ENCODE measurements at places on chromosomes 12 and 14.
A peak's percentile ranks its signal among the peaks of the same experiment; 100 is the strongest.

DNA sequence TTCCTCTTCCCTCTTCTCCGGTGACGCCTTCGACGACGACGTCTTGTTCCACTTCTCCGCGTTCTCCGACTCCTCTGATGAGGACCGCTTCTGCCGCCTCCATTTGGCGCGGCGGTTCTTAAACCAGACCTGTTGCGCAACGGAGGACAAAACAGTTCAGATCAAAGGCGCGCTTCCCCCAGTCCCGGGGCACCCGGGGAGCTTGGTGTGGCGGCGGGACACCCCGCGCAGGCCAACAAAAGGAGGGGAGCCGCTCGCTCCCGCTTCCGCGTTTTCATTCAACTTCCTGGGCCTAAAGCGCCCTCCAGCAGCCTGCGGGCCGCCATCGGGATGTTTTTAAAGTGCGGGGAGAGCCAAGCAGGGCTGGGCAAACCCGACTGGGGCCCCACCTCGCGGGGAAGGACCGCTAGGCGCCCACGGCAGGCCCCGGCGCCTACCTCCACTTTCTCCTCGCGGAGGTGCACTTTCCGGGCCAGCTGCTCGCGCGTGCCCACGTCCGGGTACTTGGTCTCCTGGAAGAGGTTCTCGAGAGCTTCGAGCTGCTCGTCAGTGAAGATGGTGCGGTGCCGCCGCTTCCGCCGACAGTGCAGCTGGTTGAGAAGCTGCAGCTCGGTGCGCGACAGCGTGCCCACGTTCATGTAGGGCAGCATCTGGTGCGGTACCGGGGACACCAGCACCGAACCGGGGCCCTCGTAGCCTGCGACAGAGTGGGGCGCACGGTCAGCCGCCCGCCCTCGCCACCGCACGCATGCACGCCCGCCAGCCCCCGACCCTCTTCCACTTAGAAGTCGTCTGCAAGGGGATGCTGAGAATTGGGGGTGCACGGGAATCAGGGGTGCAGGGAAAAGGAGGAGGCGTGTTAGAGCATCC, 1.2 kb downstream of the GSC start:
- no peak for DNase-seq
- peak overlapping the region; percentile 84 for H3K4me3 ChIP-seq
- peaks cover 30% of the 10 kb centered on the region for H3K4me1 ChIP-seq

- no peaks in the 10 kb centered on the region for H3K36me3 ChIP-seq
- H3K4me1 ChIP-seq, result peaks cover 42% of the 10 kb centered on the region
Observed at GRCh38 chr14:68723808-68724268, 69.0 kb downstream of the ZFP36L1 start.

GRCh38 chr12:99386907-99387306, 260.6 kb upstream of the GARIN6 start:
- H3K36me3 ChIP-seq, result no peaks in the 10 kb centered on the region
- H3K4me3 ChIP-seq, result no peak overlapping the region
- DNase-seq, result no peak
- peaks cover 12% of the 10 kb centered on the region for H3K4me1 ChIP-seq
- no peaks in the 10 kb centered on the region for H3K27me3 ChIP-seq

DNA sequence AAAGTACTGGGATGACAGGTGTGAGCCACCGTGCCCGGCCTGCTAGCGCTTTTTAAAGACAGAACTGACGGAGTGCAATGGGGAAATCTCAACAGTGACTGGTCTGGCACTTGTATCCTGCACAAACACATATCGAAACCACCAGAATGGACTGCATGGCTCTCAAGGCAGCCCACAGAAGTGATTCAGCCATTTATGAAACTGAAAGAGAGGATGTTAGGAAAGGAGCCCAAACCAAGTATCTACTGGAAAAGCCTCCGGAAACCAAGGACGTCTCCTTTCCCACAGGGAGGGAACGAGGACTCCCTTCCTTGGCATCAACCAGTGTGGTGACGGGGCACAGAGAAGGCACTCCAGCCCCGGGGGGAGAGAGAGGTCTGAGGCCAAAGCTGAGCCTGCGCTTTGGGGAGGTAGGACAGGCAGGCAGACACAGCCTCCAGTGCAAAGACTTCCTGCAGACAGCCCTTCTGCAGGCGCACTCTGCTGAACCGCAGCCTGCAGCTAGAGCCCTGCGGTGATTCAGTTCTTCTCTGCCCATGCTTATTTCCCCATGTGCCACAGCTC, 16.5 kb downstream of the SLC15A4 start:
- peaks cover 44% of the 10 kb centered on the region for H3K36me3 ChIP-seq
- DNase-seq, result no peak
- H3K4me1 ChIP-seq, result peaks cover 9% of the 10 kb centered on the region
- no peak overlapping the region for H3K4me3 ChIP-seq
- no peak overlapping the region for H3K27ac ChIP-seq

DNA sequence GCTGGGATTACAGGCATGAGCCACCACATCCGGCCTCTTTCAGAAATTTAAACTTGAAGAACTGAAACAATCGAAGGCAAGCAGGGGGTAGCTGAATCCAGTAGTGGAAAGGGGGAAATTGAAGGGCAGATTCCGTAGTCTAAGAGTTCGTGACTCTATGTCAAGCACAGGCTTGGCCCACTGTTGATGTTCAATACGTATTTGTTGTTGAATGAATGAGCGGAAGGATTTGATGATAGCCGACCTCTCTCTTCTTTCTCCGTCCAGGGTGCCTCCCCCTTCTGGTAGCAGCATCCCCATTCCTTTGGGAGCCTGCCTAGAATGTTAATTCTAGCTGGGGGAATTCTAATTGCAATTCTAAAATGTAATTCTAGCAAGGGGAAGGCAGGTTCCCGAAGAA, 59.8 kb upstream of the MED13L start:
- H3K36me3 ChIP-seq, result no peaks in the 10 kb centered on the region
- H3K27me3 ChIP-seq, result peaks cover 2% of the 10 kb centered on the region
- H3K27ac ChIP-seq, result no peak overlapping the region
- no peak overlapping the region for H3K4me3 ChIP-seq
- DNase-seq, result no peak
- H3K4me1 ChIP-seq, result peaks cover 13% of the 10 kb centered on the region

GRCh38 chr14:74350211-74350927, 2.1 kb downstream of the VRTN start:
- H3K36me3 ChIP-seq, result no peaks in the 10 kb centered on the region
- H3K4me3 ChIP-seq, result no peak overlapping the region
- DNase-seq, result no peak

DNA sequence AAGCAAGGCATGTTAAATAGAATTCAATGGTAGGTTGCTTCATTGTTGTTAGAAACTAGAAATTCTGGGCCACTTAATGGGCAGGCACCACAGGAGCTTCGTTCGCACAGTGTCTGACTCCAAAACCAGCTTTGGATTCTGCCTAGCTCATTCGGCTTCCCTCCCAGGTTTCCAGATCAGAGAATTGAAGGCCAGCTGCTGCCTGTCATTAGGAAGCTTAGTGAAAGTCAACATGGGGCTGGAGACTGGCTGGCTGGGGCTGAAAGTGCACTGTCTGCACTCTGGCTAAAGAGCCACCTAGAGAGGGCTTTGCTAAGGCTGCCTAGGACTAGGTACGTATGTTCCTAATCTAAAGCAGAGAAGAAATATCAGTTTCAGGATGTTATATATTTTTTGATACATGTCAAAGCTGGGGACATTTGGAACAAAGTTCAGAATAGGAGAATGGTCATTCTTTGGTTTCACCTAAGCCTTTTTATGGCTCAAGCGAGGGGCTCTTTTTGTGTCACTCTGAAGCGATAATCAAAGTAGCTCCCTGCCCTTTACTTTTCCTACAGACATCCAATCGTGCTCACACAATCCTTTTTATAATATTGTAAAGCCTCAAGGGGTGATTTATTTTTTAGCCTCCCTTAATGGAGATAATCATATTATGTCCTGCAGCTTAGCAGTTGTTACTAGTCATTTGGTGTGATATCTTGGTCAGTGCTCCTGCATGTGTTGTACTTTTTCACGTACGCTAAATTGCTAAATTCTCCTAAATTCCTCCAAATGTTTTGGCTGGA, 238.5 kb upstream of the NAV3 start:
- no peak for DNase-seq
- peaks cover 9% of the 10 kb centered on the region for H3K4me1 ChIP-seq
- peak overlapping the region; percentile 36 for H3K4me3 ChIP-seq
- H3K36me3 ChIP-seq, result no peaks in the 10 kb centered on the region

Data from type B pancreatic cell (in vitro differentiated cells).